Stimulated activated CD4-positive, alpha-beta T cell treated with anti-CD3 and anti-CD28 coated beads, Interleukin-2, amount 100 ng/mL, for 24 hours (primary cell): ENCODE measurements at places on chromosomes 5 and 9.

DNA sequence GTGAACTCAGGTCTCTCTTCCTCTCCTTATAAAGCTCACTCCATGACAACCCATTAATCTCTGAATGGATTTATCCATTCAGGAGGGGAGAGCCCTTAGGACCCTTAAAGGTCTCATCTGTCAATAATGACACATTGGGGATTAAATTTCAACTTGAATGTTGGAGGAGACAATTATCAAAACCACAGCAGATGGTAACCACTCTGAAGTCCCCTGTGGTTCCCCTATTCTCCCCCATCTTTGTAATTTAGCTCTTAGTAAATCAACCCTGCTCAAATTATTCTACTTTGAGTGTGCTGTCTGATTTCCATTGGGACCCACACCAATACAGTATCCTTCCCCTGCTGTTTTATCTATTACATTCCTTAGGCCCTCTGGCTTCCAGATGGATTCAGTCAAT, 72.0 kb upstream of the RAI14 start:
- DNase-seq = no peak

- DNase-seq = no peak
These were observed 121.8 kb downstream of the ARHGEF28 start for GRCh38 chr5:73747696-73748380.

DNA sequence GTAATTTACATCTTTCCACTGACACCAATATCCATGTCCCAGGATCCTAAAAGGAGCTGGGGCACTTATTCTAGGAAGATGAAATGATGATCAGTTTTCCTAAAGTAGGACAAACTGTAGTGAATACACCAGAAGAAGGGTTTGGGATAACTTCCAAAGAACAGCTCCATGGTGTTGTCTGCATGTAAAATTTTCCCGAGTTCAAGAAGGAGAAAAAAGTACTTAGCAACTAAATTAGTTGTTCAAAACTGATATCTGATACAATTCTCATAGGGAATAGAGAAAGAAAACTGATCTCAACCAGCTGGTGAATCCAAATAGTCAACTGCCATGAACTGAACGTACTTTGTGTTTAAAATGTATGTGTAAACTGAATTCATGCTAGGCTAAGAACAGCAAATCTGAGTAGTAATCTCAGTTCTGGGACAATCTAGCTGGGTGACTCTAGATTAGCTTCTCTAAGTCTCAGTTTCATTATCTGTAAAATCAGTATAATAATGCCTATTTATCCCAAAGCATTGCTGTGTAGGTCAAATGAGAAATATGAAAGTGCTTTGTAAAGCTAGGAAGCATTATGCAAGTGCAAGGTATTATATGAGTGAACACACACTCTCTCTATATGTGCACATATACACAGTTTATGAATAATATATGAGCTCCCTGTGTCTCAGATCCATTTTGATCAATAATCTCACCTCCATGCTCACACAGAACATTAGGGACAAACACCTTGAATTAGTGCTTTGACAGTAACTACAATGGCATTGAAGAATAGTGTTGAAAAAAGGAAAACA, 357.7 kb downstream of the SLIT3 start:
- no peak for DNase-seq

GRCh38 chr9:124356745-124357390, 58.4 kb downstream of the PSMB7 start:
- DNase-seq = no peak

DNA sequence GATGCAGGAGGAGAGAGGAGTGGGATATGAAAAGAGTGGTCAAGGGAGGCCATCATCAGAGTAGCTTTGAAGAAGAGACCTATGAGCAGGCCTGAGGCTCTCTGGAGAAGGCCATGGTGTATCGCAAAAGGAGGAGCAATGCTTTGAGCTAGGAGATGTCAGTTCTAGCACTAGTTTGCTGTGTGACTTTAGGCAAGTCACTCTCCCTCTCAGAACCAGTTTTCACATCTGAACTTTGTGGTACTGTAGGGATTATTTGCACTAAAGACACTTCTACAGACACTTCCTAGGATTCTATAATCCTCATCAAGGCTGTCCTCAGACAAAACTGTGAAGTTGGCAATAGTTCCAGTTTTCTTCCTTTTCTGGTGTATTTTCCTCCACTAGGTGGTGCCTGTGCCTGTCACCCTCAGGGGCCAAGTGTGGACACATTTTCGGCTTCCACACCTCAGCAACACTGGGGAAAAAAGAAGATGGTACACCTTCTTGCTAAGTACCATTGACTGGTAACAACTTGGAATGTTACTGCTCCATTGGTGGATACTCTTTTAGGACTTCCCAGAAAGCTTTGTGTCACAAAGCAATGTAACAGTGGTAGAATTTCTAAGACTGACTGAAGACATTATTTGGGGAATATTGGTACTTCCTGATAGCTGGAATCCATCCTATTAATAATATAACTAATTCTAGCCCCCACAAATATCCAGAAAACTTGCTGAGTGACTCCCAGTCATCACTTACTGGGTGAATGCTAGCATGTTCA, 9.9 kb downstream of the PAPPA start:
- DNase-seq = no peak

- no peak for DNase-seq
These were observed 92.7 kb downstream of the FBXL7 start for GRCh38 chr5:15592728-15593127.

DNA sequence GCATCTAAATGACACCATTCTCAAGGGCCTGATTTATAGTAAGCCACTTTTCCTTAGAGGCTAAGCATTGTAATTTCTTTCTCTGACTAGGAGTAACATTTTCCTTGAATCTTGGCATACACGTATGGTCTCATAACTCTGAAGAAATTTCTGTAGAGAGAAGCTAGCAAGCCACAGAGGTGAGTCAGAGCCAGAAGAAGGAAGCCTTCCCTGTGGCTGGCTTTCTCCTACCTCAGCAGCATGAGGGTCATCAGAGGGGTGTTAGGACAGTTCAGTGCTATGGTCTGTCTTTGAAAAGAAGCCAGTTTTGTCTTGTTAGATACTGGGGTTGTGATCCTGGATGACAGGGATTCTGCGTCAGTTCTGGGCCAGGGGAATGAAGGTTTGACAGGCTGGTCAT, 3.2 kb downstream of the SNX30 start:
- DNase-seq = peak; percentile 15

DNA sequence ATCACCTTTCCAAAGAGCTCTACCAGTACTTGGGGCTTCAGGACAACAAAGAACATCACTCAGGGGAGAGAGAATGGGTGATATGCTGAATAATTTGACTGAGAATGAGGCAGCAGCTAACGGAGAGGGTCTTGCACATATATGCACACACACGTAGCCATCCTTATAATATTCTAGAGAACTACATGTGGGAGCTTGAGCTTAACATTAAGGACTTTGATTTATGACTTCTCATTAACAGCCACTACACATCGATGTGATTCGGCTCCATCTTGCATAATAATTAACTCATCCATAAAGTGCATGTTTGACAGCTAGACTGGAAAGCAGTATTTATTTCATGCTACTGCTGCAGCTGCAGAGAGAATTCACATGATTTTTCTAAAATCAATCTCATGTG, 163.4 kb downstream of the RAB3C start:
- DNase-seq = no peak

DNA sequence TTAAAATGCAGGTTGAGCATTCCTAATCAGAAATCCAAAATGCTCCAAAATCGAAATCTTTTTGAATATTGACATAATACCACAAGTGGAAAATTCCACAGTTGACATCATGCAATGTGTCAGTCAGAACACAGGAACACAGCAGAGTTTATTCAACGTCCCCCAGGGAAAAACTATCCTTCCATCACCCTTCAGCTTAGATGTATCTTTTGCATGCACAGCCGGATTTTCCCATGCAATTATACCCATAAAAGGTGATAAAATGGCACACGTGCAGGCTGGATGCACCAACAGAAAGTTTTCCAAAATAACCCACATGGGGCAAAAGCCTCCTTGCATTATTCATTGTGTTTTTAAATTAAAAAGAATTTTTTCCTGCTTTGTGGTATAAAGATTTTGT, 71.2 kb downstream of the RAB24 start:
- no peak for DNase-seq

GRCh38 chr9:114276908-114277821, 45.7 kb upstream of the ORM1 start:
- no peak for DNase-seq
